ENCODE measurements at places on chromosomes 12 and 14.

DNA sequence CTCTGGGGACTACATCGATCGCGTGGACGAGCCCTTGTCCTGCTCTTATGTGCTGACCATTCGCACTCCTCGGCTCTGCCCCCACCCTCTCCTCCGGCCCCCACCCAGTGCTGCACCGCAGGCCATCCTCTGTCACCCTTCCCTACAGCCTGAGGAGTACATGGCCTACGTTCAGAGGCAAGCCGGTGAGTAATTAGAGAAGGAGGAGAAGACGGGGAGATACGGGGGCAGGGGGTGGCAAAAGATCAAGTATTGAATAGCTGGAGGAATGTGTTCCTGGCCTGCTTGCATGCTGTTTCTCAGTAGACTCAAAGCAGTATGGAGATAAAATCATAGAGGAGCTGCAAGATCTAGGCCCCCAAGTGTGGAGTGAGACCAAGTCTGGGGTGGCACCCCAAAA is 21.9 kb downstream of the OS9 start:
- no peak for DNase-seq

- DNase-seq, result no peak
Measured at GRCh38 chr12:53938326-53939140, at the start of gene HOXC13. Gene HOXC13 (plus strand): TSS chr12:53938831. CDS start chr12:53938907, 76 bp downstream.

- no peak for DNase-seq
Measured at GRCh38 chr14:47044841-47045240, 393.3 kb upstream of the RPL10L start.

GRCh38 chr14:51850651-51851050 is 9.8 kb upstream of the GNG2 start:
- DNase-seq, result no peak

DNA sequence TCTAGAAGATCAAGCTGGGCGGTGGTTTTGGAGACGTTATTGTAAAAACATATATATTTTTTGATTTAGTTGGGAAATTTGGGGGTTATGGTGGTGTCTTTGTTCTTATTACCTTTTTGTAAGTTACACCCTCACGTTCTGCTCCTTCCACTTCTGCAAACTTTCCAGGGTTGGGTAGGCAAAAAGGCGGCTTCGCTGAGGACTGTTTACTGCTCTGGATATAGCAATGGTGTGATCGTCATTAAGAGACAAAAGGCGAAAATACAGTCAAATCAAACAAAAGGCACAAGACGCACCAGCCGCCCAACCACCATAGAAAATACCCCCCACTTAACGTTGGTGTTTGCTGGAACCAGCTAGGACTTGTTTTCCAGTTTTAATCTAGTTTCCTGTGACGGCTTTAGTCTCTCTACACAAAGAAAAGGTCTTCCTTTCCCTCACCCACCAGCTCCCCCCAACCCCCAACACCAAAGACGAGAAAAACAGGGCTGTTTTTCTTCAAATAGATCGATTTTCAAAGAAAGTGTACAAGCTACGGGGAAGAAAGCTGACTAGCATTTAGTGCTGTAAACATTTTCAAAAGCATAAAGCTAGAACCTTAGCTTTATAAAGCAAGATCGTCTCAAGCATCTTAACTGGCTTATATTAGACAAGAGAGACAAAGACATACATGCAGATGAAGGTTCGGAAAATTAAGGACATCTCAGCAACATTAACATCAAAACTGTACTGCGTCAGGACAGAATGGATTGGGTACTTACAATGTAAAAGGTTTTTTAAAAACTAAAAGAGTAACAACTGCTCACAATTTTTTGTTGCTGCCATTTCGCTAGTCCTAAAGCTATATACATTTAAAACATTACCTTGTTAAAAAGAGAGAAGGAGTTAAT is 2.0 kb upstream of the SETD1B start:
- DNase-seq, result peak; percentile 53

DNA sequence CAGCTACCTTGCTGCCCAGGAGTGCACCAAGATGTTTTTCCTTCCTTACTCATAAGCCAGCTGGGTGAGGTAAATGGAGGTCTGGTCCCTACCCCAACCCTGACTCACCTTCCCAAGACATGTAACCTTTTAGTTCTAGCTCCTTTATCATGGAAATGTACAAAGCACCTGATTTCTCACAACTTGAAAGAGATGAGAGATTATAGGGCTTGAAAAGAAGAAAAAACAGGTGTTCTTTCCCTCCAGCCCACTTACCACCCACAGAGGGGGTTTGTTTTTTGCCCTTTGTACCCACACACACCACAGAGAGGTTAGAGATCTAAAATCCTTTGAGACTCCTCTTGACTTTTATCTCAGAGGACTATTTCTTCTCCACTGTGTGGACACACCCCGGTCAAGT is 21.1 kb downstream of the PLXNC1 start:
- DNase-seq, result no peak

DNA sequence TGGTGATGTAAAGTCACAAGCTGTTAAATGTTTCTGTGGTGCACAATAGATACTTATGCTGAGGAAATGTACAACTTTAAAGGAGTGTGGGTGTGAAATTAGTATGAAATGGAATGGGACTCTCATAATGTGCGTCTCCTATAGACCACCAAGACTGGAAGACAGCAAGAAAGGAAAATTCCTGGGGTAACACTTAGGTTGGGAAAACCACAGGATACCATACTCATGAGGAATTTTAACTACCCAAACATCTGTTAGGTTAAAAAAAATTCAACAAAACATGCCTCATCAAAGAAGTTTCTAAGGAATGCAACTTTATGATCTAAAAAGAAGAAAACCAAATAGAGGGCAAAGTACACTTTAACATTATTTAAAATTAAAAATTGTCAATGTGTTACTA is 113.7 kb upstream of the MYF6 start:
- no peak for DNase-seq

DNA sequence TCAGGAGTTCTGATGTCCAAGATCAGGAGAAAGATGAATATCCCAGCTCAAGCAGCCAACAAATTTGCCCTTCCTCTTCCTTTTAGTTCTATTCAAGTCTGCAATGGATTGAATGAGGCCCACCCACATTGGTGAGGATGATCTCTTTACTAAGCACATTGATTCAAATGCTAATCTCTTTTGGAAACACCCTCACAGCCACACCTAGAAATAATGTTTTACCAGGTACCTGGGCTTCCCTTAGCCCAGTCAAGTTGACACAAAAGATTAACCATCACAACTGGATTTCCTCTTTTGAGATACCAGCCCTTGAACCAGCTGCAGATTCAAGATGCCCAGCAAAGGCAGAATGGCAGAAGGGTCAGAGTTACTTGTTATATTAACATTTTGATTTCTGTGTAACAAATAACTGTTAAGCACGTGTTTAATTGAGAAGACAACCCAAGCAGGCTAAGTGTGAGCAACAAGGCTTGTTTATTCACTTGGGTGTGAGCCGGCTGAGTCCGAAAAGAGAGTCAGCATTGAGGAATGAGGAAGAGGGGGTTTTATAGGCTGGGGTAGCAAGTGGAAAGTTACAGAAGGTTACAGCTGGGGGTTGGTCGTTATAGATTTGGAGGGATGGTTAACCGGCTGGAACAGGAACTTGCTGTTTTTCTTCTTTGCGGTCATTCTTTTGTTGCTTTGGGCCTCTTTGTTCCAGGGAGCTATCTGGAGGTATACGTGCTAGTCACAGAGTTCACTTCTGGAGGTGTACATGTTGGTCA is 180.3 kb downstream of the EMP1 start:
- no peak for DNase-seq

DNA sequence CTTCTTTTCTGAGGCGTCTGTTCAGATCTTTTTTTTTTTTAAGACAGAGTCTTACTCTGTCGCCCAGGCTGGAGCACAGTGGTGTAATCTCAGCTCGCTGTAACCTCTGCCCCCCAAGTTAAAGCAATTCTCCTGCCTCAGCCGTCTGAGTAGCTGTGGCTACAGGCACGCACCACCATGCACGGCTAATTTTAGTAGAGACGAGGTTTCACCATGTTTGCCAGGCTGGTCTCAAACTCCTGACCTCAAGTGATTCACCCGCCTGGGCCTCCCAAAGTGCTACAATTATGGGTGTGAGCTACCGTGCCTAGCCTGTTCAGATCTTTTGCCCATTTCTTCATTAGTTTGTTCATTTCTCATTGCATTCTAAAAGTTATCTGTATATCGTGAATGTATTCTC is 55.1 kb upstream of the DBX2 start:
- DNase-seq, result no peak

DNA sequence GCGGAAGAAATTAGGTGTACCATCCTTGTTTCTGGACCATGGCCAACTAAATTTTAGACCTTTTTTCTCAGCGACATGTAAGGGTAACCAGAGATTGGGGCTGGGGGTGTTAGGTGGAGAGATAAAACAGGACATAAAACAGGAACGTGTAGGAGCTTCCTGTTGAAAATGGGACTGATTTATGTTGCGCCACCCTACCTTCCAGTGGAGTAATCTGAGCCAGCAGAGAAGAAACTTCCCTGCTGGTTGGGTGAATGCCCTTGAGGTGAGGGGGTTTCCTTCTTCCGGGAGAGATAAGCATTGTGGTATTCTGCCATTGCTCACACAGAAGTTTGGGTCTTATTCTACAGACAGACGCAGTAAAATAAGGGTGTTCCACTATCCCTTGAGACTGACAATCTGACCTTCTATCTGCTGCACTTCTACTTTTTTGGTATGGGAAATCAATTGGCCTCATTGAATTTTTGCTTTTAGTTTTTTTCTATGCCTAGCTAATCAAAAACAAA is 417.6 kb downstream of the PCNX1 start:
- no peak for DNase-seq

GRCh38 chr14:101876555-101876938 is 87.8 kb upstream of the DYNC1H1 start:
- DNase-seq, result peak; percentile 65

DNA sequence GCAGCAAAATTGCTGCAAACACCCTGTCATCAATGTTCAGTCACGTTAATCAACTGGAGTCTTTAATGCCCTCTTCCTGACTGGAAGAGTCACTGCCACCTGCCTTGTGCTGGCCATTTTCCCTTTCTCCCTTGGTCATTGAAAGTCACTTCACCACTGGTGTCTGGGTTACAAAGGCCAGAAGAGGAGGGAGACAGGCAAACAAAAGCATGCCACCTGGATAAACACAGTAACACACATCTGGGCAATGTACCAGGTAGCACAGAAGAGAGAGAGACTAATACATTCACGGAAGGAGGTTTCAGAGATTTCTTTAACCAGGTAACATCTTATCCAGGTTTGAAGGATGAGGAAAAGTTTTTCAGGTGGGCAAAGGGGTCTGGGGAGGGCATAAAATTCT is 32.7 kb downstream of the GPHB5 start:
- no peak for DNase-seq

Data from activated CD4-positive, alpha-beta T cell treated with anti-CD3 and anti-CD28 coated beads, Interleukin-2, amount 50 U/mL, for 1 hour (primary cell).